ENCODE measurements at places on chromosomes 2 and 18.

GRCh38 chr18:62493033-62493862 is 29.6 kb upstream of the ZCCHC2 start:
- DNase-seq: no peak

DNA sequence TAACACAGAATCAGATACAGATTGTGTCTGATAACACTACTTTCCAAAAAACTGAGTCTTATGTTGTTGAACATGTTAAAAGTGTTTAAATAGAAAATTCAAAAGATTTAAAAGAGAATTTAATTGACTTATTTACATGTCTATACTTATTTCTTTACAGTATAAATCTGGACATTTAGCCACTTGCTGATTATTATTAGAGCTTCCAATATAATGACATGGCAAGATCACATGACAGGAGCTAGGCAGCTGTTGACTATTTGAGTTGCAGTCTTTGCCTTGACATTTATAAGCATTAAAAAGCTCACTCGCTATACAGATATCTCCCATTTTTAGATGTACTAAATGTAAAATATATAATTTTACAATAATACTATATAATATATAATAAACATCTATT is 6.4 kb upstream of the TMEFF2 start:
- DNase-seq: no peak

GRCh38 chr2:98883780-98884211 is 52.2 kb downstream of the CRACDL start:
- no peak for DNase-seq

- DNase-seq: no peak
Measured at GRCh38 chr2:40190457-40190856, 261.4 kb downstream of the SLC8A1 start.

DNA sequence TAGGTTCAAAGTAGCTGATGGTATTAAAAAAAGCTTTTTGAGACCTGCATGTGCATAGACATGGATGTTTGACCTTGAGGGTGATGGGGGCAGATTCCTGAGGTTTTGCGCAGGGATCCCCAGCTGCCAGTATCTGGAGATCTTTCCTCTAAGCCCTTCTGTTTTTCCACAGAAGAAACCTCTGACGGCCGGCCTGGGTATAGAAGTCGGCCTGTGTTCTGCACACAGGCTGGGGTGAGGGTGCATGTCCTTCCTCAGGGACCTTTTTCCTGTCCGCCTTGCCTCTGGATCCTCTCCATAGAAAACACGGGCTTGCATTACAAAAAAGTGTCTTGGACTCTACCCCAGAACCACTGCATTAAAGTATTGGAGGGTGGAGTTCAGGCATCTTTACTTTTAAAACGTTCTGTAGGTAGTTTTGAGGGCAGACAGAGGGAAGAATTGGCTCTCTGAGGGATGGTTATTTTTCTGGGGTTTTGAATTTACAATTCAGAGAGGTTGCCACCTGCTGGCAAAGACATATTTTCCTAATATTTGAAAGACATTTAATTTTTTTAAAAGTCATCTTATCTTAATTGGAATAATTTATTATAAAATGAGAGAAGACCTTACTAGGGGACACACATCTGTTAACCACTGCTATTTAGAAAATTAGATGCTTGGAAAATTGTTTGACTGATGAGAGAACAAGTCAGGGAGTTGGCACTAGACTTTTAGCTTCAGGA is 350.6 kb downstream of the DCDC2C start:
- DNase-seq: no peak

GRCh38 chr18:42087235-42087634 is 132.2 kb downstream of the PIK3C3 start:
- DNase-seq: no peak

GRCh38 chr2:13009027-13009642 is 292.4 kb downstream of the TRIB2 start:
- DNase-seq: no peak

- no peak for DNase-seq
Measured at GRCh38 chr2:17422061-17422460, 96.2 kb downstream of the RAD51AP2 start.

DNA sequence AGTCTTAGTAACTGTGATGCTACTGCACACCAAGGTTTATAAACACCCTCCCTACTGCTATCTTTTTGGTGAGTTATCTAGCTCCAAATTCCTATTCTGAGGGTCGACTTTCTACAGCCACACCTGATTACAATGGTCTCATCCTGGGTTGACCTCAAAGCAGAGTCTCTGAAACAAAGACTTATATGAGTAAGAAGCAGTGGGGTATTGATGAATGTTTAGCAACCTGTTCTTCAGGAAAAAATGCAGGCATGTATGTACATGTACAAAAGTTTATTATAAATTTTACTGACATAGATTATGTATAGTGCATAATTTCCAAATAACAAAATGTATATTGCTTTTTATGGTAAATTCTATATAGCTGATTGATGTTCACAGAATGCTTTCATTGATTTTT is 51.6 kb upstream of the FMNL2 start:
- no peak for DNase-seq

DNA sequence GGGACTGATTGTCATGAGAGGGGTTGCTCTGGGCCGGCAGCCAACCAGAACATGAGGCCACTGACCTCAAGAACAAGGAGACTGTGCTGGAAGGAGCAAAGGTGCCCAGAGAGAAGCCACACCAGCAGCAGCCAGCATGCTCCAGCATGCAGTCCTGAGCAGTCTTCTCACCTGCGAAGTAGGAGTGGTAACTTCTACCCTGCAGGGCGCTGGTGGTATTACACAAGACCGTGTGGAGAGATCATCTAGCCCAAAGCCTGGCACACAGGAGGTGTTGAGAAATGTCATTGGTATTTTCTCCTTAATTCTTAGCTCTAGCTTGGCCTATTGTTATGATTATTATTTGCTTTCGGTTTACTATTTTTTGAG is 132.7 kb downstream of the TSN start:
- no peak for DNase-seq

- no peak for DNase-seq
Measured at GRCh38 chr2:208294482-208295024, 28.5 kb downstream of the PIKFYVE start.

- no peak for DNase-seq
Measured at GRCh38 chr18:33821503-33821902, 243.5 kb downstream of the ASXL3 start.

DNA sequence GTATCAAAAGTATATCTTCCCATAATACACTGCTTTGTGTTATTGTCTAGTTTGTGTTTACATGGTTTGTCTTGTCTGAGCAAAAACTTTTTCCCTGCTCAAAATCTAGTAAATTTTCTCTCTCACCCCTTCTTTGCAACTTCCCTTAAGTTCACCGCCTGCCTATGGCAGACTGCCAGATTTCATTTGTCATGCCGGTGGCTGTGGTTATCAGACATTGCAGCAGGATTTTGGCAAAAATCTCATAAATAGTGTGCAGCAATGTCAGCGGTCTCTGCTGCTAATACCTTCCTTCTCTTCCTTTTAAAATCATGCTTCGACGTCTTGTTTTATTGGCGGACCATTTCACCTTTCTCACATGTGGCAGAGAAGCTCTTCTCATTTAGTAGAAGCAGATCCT is 45.6 kb upstream of the TMEM178A start:
- no peak for DNase-seq

DNA sequence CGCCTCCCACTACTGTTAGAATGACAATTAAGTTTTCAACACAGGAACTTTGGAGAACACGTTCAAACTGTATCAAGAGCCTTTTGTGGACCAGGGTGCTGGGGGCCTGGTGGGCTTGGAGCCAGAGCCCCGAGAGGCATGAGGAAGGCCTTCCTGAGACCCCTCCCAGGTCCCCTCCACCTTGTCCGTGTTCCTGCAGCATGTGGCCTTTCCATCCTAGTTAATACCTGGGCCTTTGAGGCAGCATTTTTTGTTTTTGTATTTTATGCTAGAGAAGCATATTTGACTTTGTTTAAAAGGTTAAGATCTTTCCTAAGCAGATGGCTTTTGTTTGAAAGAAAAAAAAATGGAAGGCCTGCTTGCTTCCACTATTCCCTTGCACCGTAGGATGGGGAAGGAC is 68.0 kb downstream of the INPP4A start:
- DNase-seq: no peak

- no peak for DNase-seq
Measured at GRCh38 chr2:240458044-240458899, 22.8 kb downstream of the GPC1 start.

DNA sequence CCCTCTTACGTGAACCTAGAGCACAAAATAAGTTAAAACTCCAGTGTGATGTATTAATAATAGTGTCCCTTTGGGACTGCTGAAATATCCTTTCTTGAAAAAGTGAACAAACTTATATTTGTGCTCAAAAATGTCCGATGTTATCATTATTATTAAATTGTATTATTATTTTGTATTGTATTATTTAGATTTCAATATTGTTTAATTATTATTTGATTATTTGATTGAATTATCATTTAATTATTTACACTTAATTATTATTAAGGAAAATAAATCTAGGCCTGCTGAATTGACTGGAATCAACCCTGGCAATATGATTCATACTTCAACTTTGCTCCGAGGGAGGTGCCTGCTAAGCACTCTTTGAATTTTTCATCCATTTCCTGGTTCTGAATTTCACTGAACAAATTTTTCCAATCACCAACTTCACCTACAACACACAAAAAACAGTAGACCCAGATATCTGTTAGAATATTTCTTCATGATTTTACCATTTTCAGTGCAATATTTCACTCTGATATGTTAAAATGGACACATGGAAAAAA is 10.9 kb upstream of the EIF2AK2 start:
- DNase-seq: no peak

- no peak for DNase-seq
Measured at GRCh38 chr2:86541334-86541733, 21.9 kb downstream of the CHMP3 start.

- DNase-seq: no peak
Measured at GRCh38 chr2:114046866-114047435, 157.1 kb downstream of the ACTR3 start.

GRCh38 chr2:122927197-122927596 is 1097.9 kb upstream of the CNTNAP5 start:
- DNase-seq: no peak

- DNase-seq: no peak
Measured at GRCh38 chr2:239833269-239834109, 191.7 kb downstream of the NDUFA10 start.

GRCh38 chr18:12694032-12694431 is 8.5 kb downstream of the CEP76 start:
- DNase-seq: no peak

GRCh38 chr2:118705032-118705431 is 142.4 kb downstream of the EN1 start:
- no peak for DNase-seq

DNA sequence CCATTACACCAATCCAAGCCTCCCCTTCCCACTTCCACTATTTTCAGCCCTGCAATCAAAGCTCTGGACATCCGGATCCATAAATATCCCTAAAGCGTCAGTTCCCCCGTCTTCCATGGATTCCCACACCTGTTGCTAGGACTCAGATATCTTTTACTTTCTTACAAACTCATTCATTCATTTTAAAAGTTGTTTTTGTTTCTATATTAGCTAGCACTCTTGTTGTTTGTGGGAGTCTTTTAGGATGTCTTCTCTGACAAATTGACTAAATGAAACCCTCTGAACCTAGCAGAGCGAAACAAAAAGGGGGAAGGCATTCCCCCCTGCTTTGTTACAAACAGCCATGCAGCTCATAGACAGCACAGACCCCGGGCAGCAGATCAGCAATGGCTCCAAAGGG is 9.0 kb upstream of the NBAS start:
- DNase-seq: no peak

DNA sequence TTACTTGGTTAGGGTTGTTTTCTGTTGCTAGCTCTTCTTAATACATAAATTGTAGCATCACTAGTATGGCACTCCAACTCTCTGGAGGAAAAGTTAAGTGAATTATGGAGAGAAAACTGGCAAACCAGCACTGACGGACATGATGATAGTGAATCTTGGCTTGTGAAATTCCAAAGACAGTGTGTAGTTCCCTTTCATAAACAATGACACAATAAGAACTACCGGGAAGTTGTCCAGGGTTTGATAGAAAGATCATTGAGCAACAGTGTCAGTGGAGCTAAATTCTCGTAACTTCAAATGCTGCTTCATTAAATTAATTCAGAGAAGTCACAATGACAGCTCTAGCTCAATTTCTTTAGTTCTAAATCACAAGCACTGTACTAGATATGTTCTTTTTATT is 66.5 kb downstream of the RIT2 start:
- DNase-seq: no peak

- no peak for DNase-seq
Measured at GRCh38 chr2:166032361-166032760, 78.8 kb upstream of the TTC21B start.

- no peak for DNase-seq
Measured at GRCh38 chr2:69997015-69997830, 35.8 kb upstream of the ASPRV1 start.

GRCh38 chr2:217316743-217317142 is 456.9 kb upstream of the TNP1 start:
- no peak for DNase-seq

GRCh38 chr2:176959614-176960013 is 253.0 kb upstream of the HNRNPA3 start:
- no peak for DNase-seq

- no peak for DNase-seq
Measured at GRCh38 chr2:171436307-171436706, 2.3 kb downstream of the DCAF17 start.

DNA sequence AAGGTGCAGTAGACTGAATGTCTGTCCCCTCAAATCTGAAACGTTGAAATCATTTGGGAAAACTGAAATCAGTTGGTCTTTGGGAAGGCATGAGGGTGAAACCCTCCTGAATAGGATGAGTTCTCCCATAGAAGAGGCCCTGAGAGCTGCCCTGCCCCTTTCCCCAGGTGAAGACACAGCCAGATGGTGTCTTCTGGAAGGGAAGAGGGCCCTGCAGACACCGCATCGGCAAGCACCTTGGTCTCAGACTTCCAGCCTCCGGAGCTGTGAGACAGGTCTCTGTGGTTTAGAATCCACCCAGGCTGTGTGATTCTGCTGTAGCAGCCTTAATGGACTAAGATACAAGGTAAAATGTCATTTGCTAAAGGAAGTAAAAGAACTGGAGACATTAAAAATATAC is 42.1 kb upstream of the SNTG2 start:
- DNase-seq: no peak

GRCh38 chr2:30148850-30149249 is 2.0 kb downstream of the YPEL5 start:
- DNase-seq: no peak

DNA sequence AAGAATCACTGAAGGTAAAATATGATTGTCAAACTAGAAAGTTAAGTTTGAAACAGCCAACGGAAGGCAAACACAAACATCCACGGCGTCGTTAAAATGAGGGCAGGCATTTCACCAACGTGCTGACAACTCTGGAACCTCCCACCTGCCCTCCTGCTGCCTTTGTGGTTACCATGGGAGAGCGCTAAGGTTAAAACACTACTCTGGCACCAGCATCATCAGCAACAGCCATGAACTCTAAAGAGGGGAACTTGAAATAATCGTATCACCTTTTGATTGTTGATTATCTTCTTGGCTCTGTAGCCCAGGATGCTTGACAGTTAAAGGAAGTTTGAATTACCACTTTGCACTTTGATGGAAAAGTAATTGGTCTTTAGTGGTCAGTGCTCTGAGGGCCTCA is 34.7 kb downstream of the CYB5A start:
- DNase-seq: no peak

Data from activated T-helper 1 cell treated with anti-CD3 and anti-CD28 coated beads, Interleukin-2, amount 50 U/mL, for 16 hours (primary cell).